ENCODE measurements at places on chromosomes 1 and 21. TPM values are rescaled to one million over a fixed set of nuclear protein-coding genes. Genes with fewer than 3 reads are reported as not detected.
A peak's percentile ranks its signal among the peaks of the same experiment; 100 is the strongest.

DNA sequence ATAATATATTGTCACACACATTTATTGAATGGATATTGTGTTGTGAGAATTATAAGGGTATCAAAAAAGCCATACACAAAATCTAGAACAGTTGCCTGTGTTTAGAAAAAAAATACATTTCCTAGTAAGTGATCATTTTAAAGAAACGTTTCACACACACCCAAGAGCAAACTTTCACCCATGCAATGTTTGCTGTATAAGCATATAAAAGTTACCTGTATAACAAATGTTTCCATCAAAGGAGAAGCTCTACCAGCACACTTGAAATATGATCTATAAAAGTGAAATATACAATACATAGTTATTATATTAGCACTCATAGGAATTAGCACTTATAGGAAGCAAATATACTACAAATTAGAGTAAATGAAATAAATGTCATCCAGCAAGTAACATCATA lies 1098.1 kb downstream of the NCAM2 start:
- no peak for DNase-seq

DNA sequence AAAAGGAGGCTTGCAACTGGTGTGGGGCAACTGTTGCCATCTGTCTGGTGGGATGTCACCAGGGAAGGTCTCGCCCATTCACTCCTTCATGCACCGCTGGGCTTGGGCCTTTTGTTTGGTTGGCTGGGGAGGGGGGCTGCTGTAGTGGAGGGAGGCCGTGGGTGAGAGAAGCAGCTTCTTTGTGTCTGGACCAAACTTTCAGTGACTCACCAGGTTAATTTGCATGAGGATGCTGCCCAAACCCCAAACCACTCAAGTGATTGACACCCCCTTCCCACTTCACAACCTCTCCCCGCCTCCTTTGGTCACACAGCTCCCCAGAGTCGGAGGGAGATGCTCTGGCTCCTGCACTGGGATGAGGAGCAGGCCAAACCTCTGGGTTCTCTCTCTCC lies 19.7 kb downstream of the BTG2 start:
- peak; percentile 75 for DNase-seq

Gene TAL1
- total RNA-seq, result 0.17 TPM

DNA sequence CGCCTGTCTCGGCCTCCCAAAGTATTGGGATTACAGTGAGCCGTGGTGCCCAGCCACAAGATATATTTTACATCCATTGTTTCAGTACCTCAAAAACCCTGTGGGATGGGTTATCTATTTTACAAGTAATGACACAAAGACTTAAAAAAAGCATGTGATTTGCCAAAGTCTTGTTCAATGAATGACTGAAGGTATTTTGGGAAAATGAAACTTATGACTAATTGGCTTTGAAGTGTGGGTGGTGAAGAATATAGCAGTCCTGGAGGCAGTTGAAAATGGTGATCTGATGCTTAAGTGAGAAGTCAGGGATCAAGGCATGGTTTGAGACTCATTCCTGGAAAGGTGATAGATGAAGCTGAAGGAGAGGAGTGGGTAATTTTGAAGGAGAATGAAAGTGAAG lies 3.0 kb downstream of the SWT1 start:
- DNase-seq, result no peak

GRCh38 chr1:165697491-165697880 lies 876 bp downstream of the ALDH9A1 start:
- DNase-seq, result no peak

- no peak for DNase-seq
Observed at GRCh38 chr1:221717485-221717853, 24.4 kb downstream of the DUSP10 start.

Gene PTGFR
- not detected for total RNA-seq

Gene SLC6A17
- total RNA-seq, result 0.31 TPM

DNA sequence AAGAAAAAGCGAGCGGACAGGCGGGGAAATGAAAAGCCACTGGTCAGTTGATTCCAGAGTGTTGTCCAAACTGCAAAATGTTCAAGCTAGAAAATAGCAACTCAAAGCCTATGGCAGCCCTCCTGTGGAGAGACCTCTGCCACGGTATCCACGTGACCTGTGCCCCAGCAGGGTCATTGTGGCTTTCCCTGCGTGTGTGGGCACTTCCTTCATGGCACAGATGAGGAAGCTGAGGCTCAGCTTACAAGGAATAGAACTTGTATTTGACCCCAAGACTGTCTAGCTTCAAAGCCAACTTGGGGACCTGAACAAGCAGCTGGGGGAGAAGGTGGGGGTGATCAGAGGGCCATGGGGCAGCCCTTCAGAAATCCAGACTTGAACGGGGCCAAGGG lies 15.6 kb upstream of the PLEKHG5 start:
- no peak for DNase-seq

Measured in activated T-cell treated with anti-CD3 and anti-CD28 coated beads, Interleukin-2, amount 50 U/mL, for 72 hours (primary cell).